ENCODE measurements at places on chromosomes 16 and 17. TPM values are rescaled to one million over a fixed set of nuclear protein-coding genes. Genes with fewer than 3 reads are reported as not detected.

GRCh38 chr16:69894676-69895075 is 56.5 kb upstream of the CLEC18A start:
- no peak for DNase-seq

- DNase-seq, result no peak
Observed at GRCh38 chr17:66152756-66153155, 39.2 kb downstream of the CEP112 start.

DNA sequence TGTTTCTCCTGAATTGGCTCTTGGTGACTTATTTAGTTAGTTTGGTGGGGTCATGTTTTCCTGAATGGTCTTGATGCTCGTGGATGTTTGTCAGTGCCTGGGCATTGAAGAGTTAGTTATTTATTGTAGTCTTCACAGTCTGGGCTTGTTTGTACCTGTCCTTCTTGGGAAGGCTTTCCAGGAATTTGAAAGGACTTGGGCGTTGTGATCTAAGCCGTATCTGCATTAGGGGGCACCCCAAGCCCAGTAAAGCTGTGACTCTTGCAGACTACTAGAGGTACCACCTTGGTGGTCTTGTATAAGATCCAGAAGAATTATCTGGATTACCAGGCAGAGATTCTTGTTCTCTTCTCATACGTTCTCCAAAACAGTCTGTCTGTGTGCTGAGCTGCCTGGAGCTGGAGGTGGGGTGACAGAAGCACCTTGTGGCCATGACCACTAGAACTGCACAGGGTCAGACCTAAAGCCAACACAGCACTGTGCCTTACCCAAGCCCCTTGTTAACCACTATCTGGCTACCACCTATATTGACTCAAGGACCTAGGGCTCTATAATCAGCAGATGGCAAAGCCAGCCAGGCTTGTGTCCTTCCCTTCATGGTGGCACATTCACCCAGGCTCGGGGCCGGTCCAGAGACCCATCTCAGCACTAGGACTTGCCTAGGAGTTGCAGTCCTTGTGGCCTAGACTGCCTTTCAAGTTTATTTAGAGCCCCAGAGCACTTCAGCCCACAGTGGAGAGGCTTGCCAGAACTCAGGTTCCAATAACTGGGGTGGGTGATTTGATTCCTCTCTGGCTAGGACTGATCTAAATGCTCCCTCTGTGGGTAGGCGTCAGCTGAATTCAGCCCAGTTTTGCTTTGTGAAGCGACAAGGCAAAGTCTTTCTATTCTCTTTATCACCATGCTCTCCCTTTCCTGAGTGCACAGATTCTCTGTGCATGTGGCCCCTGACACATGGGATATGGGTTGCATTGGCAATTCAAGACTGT is 11.0 kb downstream of the RNF135 start:
- DNase-seq, result no peak

GRCh38 chr16:19689342-19689741 is 28.7 kb downstream of the KNOP1 start:
- no peak for DNase-seq

DNA sequence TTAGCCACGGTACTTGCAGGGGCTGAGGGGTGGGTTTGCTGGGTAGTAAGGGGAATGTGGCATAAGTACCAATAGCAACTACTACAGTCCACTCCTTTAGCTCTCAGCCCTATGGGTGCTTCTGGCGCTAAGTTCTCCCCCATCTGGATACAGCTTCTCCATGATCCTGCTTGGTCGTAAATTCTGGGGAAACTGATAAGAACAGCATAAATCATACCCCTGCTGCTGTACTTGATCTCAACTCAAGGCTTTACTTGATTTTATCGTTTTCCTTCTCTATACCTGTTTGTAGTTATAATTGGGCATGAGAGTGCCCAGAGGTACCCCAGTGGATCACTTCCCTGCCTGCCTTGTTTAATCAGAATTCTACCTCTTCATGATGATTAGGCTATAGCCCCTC is 331.4 kb downstream of the PMP22 start:
- no peak for DNase-seq

DNA sequence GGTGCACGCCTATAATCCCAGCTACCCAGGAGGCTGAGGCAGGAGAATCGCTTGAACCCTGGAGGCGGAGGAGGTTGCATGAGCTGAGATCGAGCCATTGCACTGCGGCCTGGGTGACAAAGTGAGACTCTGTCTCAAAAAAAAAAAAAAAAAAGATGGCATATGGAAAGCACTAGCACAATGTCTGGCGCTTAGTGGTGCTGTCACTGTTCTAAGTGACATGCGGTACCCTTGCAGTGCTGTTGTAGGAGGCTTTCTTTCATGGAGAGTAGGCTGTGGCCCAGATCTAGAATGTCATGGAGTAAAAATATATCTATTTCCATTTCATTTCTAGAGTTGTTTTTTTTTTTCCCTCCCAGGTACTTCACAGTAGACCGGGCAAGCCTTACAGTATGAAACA is 14.6 kb upstream of the METTL9 start:
- peak; percentile 22 for DNase-seq

Gene SOST
- total RNA-seq, result not detected

Gene ALOX12
- total RNA-seq, result not detected

Gene TAC4
- total RNA-seq, result not detected

Gene AOC2
- 5.0 TPM for total RNA-seq
